NCI-H1436 (cell line): ENCODE measurements at places on chromosomes 11 and 22.

DNA sequence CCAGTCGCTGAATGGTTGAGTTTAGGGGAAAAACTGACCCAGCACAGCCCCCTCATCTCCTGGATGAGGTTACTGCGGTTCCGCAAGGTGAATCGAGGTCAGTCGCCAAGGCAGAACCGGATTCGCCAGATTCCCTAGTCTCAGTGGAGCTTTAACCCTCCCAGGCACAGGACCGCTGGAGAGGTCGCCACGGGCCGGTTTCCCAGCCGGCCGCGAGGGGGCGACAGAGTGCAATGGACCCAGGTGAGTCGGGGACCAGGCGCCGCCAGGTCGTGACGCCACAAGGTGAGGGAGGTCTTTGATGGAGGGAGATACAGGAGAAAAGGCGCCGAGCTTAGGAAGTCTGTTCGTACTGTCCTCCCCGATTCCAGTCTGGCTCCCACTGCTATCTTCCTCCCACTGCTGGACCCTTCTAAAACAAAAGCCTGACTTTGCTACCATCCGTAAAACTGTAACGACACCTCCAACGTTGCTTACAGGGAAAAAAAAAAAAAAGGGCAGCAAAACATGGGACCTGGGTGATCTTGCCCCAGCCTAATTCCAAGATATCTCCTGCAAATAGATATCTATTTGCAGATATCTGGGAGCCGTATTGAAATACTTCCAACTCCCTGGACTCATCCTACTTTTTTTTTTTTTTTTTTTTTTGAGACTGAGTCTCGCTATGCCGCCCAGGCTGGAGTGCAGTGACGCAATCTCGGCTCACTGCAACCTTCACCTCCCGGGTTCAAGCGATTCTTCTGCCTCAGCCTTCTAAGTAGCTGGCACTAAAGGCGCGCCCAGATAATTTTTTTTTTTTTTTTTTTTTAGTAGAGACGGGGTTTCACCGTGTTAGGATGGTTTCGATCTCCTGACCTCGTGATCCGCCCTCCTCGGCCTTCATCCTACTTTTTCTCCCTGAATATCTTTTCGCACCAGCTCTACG lies 1.4 kb upstream of the GGA1 start:
- DNase-seq, result peak; percentile 91

- DNase-seq, result no peak
Observed at GRCh38 chr22:44569561-44569991, 71.5 kb upstream of the RTL6 start.

DNA sequence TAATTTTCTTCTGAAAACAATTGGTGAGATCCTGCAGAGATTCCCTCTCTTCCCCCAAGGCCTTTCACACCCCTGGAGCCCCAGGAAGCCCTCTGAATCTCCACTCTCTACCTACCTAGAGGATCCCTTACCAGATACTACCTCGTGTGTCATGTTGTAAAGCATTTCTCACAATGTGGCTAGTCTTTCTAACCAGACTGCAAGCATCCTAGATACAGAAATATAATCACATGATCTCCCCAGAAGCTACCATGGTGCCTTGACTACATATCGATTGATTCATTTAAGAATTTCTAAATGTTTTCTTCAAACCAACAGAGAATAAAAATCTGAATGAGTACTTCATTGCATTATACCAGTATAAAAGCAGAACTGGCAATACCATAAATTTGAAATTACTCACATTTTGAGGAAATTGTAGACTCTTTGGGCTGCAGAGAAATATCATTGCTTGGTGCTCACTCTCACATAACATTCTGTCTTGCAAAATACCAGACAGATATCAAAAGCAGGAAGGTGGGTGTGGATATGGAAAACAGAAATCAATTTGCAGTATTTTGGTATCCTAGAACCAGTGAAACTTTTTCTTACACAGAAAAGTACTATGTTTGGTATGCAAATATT lies 113.5 kb downstream of the MAML2 start:
- DNase-seq, result no peak

DNA sequence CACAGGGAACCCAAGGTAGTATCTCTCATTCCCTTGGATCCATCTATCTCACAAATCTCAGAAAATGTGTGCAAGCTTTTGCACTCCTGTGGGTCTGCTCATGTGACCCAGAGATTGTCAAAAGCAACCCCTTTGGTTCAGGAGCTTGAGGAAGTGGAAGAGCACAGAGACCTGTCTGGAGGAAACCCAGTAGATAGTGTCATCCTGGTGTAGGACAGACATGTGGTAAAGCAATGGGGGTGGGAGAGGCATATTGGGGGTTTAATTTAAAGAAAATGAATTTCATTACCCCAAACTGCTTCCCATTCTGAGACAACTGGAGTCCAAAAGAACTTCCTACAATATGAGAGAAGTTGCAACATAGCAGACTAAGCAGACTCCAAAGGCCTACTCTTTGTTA lies 5.8 kb upstream of the MS4A14 start:
- DNase-seq, result no peak

GRCh38 chr11:83364500-83365045 lies 78.4 kb upstream of the CCDC90B start:
- no peak for DNase-seq

DNA sequence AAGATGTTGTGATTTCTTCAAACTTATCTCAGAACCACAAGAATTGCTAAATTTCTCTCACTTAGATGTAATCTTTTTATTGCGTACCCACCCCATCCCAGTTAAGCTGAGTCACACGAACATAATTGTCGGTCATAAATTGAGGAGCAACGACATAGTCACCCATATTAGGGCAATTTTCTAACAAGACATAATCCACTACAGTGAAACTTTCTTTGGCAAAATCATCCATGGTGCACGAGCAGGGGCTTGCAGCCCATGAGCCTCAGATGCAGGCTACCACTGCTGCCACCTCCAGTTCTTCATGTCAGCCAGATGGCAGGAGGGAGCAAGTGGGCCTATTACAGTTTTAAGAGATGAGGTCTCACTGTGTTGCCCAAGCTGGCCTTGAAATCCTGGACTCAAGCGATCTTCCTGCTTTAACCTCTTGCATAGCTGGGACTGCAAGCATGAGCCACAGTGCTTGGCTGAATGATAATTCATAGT lies 70.3 kb upstream of the GRK2 start:
- DNase-seq, result no peak

DNA sequence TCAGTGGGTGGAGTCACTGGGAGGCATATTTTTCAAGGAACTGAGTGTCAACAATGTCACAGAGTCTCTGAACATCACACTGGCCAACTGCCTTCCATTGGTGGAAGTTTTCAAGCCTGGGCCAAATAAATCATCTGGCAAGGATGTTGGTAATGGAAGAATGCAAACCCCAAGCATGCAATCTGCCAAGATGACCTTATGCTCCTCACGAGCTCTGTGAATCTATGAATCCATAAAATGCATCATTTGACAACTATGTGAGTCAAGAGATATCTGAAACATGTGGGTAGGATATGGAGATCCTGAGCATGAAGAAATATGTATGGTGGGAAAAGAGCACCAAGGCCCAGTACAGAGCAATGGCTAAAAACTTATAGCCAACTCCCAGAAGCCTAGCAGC lies 122.2 kb downstream of the PLEKHA7 start:
- no peak for DNase-seq

DNA sequence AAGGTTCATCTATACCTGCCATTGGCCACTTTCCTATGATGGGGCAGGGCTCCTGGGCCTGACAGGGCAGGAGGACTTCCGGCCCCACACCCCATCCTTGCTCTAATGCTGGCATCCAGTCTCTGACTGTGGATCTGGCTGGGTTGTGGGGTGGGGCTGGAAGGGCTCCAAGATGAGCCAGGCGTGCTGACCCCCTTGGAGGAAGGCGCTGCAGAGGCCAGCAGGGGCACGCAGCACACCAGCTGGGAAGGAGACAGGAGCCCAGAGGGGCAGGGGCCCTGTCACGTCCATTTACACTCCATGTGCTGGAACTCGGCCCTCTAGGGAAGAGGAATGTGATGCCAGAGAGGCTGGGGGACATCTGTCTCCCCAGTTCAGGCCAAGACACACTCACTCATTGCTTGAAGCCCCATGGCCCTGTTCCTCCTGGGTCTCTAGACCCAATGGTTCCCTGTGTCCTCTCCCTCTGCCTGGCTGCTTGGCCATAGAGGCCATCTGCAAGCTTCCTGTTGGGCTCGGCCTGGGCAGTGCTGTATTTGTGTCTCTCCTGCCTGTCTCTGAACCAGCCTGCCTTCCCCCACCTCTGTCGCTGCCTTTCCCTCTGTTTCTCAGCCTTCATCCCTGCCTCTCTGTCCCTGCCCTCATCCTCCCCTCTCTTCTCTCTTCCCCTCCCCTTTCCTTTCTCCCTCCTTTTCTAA lies 67.5 kb upstream of the NECTIN1 start:
- DNase-seq, result no peak

DNA sequence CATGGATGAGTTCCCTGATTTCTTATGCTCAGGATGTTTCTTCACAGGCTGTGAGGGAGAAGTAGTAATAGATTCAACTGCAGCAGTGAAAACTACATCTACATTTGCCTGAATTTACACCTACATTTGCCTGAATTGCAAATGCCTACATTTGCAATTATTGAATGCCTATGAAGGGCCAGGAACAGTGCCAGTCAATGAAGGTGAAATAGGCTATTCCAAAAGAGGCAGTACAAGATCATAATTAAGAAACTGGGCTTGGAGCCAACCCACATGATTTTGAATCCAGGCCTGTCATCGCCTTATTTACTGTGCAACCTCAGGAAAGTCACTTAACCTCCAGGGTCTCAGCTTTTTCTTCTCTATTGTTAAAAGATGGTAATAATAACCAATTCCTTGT lies 1353.3 kb downstream of the FAM181B start:
- no peak for DNase-seq

GRCh38 chr11:7892059-7892699 lies 38.9 kb downstream of the OR10A6 start:
- no peak for DNase-seq

GRCh38 chr11:33018840-33019239 lies 3.2 kb downstream of the DEPDC7 start:
- DNase-seq, result no peak

- no peak for DNase-seq
Observed at GRCh38 chr11:103907548-103908455, 128.6 kb upstream of the DDI1 start.

DNA sequence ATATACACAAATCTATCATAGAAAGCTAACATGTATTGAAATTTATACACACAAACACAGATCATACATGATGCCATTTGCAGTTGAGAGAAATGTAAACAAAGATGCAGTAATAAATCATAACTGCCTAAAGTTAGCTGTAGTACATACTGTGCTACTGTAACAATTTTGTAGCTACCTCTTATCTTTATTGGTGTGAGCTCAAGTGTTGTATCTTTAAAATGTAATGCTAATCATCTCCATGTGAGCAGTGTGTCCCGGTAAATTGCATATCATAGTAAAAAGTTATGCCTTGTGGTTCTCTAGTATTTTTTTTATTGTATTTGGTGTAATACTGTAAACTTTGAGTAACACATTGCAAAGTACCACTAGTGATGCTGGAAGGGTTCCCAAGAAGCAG lies 16.8 kb upstream of the PITPNB start:
- DNase-seq, result no peak

GRCh38 chr11:16607675-16608644 lies 130.5 kb upstream of the C11orf58 start:
- DNase-seq, result peak; percentile 48

GRCh38 chr11:104704146-104704830 lies 194.0 kb downstream of the CASP12 start:
- DNase-seq, result no peak
